Left cardiac atrium (tissue), 4 donors: ENCODE measurements at places on chromosomes 12 and 14.

GRCh38 chr12:53563452-53564028 is 56.3 kb upstream of the NPFF start:
- no peak for DNase-seq

- peak; percentile 14 for DNase-seq
These were observed 157.5 kb downstream of the TMTC3 start for GRCh38 chr12:88299567-88300101.

- no peak for DNase-seq
These were observed 19.7 kb upstream of the NR1H4 start for GRCh38 chr12:100453951-100454350.

DNA sequence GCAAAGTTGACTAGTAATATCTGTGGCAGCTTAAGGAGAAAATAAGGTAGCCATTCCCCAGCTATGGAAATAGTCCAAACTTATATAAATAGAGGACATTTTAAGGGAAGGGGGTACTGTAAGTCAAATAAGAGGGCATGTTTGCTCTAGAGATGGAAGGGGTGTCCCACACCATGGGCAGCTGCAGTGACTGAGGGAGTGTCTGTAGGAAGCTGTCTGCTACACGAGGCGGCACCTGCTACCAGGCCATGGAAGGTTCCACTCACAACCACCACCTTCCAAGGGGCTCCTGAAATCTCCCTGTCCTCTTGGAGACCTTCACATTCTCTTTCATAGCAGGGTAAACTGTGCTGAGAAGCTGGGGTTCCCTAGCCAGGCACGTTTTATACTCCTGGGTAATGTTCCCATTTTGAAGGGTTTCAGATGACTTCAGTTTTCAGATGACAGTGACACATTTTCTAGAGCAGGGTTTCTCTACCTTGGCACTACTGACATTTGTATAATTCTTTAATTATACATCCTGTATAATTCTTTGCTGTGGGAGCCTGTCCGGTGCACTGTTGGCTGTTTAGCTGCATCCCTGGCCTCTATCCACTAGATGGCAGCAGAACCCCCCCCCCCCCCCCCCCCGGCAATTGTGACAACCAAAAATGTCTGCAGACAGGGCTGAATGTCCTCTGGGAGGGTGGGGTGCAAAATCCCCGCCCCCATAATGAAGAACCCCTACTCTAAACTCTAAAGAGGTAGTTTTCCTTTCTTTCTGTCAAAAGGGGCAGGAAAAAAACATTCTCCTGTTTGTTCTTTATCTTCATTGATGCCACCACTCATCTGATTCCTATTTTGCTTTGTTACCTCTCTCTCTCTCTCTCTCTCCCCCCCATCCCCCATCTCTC is 11.6 kb upstream of the SMCO2 start:
- DNase-seq, result no peak

DNA sequence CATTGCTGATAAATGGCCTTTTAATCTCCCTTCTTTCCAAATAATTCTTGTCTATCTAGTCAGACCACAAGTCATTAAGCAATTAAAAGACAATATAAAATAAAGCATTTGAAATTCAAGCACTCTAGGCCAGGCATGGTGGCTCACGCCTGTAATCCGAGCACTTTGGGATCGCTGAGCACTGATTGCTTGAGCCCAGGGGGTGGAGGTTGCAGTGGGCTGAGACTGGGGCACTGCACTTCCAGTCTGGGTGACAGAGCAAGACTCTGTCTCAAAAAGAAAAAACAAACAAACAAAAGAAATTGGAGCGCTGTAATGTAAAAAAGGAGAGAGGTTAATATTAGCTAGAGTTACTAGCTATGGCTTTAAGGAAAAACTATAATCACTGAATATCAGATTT is 30.5 kb upstream of the CSRP2 start:
- no peak for DNase-seq

DNA sequence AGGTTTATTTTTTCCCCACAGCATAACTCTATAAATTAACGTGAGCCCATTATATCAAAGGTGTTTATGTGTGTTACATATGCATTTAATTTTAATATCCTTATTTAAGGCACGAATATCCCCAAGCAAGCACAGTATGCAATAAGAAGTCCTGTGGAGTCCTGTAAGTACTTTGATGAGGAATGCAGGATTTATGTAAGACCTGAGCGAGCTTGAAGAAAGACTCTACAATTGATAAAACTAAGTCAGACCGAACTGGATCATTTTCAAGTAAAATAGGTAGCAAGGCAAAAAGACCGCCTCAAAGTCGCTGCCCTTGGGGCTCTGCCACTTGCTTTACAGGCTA is 755 bp downstream of the SLC25A21 start:
- DNase-seq, result no peak

- DNase-seq, result no peak
These were observed 39.2 kb downstream of the ZFP36L1 start for GRCh38 chr14:68753690-68754089.

- no peak for DNase-seq
These were observed 211.3 kb downstream of the ESR2 start for GRCh38 chr14:64082837-64083236.

DNA sequence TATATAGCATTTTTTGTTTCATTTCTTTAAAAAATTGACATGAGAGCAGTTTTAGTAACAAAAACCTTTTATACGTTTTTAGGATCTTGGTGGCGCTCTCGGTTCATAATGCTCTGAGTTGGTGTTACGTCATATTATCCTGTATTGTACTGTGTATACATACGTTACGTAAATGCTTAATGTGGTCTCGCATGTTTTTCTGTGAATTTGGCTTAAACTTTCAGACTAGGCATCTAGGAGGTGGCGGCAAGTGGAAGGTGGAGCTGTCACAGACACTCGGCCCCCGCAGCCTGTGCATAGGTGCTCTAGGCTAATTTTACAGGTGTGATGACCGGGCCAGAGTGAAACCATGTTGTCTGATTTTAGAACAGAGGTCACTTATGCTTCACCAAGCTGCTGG is 60.0 kb downstream of the PPP2R5C start:
- DNase-seq, result no peak

GRCh38 chr14:54267172-54267571 is 129.6 kb upstream of the CDKN3 start:
- DNase-seq, result no peak

- DNase-seq, result no peak
These were observed 19.8 kb downstream of the ISM2 start for GRCh38 chr14:77478796-77479195.

GRCh38 chr12:100273782-100274181 is 6.8 kb downstream of the SCYL2 start:
- DNase-seq, result no peak

- DNase-seq, result no peak
These were observed 138.0 kb upstream of the IGF1 start for GRCh38 chr12:102618197-102618877.

DNA sequence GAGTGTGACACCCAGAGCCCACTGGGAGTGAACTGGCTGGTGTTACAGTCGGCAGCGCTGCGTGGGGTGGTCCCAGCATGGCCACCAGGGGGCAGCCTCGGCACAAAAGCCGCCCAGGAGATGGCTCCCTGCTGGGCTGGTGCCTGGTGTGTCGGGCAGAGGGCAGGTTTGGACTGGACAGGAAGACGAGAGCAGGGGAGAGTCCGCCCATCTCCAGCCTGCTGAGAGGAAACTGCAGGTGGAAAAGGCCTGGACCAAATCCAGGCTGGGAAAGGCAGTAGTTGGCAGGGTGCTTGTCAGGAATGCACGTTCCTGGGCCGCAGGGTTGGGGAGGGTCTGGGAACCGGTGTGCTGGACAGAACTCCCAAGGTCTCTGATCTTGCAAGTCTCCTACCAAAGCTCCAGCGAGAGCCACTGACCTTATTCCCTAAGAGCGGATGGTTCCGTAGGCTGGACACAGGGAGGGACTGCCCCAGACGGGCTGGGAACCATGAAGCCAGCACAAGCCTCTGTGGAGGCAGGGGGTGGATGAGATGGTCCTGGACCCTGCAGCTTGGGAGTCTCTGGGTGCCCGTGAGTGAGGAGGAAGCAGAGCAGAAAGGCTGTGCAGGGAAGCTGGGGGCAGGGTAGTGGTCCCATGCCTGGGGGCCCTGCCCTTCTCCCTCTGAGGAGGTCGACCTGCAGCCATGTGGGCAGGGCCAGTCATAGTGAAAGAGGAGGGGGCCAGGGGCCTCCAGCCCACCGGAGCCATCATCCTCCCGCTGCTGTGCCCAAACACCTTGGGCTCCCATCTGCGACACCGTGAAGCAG is 1.8 kb downstream of the AHNAK2 start:
- DNase-seq, result peak; percentile 88

DNA sequence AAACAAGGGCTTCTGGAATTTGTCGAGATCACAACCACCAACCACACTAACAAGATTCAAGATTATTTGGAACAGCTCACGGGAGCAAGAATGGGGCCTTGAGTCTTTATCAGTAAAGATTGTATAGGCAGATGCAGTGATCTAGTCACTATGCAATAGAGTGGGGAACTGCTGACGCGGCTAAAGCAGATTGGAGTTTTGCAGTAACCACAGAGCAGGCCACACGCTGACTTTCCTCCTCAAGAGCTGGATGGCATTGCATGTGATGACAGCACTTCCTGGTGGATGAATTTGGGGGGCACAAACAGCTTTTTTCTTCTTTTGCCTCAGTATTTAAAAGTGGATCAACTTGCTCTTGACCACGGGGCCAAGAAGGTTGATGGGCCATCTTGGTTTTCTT is 46.0 kb downstream of the KCNK13 start:
- DNase-seq, result no peak

- no peak for DNase-seq
These were observed 96.1 kb upstream of the IFNG-AS1 start for GRCh38 chr12:67893022-67893580.

DNA sequence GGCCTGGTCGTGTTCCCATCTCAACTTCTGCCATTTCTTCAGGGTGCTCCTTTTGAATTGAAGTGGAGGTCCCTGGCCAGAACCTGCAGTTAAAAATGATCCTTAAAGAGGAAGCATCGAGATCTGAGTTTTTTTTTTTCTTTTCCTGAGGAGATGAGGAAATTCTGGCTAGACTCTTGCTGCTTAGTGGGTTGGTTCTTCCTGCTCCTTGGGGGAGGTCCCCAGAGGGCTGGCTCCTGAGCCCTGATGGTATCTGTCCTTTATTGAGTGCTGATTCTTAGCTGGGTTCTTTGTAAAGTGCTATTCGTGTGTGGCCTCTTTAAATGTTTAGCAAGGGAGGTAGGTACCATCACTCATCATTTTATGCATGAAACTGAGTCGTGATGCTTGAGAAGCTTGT is 11.7 kb downstream of the PELI2 start:
- peak; percentile 48 for DNase-seq

- no peak for DNase-seq
These were observed 202.8 kb downstream of the TTC7B start for GRCh38 chr14:90613453-90613852.

DNA sequence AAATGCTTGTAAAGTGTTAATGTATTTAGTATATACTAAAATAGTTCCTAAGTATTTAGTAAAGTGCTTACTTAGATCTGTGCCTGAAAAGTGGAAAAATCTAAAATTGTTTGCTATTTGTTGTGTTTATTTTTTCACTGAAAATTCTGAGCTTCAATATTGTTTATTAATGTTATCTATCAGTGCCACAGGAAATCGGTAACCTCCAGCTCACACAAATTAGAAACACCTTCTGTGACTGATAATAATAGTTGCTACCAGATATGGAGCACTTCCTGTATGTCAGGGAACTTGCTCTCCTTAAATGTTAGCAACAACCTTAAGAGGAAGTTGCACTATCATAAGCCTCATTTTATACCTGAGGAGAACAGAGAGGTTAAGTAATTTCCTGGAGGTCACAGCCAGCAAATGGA is 723 bp upstream of the LRP10 start:
- no peak for DNase-seq

DNA sequence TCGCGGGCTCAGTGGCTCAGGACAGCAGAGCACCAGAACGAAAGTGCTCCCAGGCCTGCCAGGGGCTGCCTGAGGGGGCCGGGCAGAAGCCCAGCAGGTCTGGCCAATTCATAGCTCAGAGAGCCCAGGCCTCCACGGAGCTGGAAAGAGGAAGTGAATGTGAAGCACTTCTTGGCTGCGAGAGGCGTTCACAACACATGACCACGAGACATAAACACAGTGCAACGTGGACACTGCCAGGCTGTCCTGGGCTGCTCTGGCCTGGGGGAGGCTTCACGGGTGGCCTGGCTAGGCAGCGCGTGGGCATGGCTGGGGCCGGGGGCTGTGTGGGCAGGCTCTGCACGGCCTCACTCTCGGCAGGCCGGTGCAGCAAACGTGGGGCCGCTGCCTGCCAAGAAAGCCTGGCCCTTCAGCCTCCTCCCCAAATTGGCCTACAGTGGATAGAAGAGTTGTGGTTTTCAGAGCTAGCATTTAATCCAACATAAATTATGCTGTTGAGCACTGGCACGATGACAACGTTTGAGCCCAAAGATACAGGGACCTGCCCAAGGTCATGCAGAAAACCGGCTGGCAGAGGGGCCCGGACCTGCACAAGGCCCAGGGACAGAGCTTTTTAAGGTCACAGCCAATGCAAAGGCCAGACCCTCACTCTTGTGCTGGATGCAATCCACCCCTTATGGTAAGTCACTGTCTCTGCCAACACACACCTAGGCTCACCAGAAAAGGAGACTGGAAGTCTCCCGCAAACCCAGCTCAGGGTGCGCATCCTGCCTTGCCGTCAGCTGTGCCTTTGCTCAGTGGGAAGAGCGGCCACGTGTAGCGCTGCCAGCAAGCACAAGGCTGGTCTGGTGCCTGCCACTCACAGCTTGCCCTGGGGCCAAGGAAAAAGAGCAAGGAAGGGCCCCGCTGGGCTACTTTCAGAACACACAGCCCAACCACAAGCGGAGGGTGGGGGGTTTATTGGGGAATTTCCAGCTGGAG is 8.6 kb downstream of the SLC25A29 start:
- peak; percentile 82 for DNase-seq

GRCh38 chr12:16611146-16611545 is 5.2 kb upstream of the LMO3 start:
- DNase-seq, result no peak

- peak; percentile 81 for DNase-seq
These were observed 156.5 kb downstream of the PRKCH start for GRCh38 chr14:61477712-61478462.

DNA sequence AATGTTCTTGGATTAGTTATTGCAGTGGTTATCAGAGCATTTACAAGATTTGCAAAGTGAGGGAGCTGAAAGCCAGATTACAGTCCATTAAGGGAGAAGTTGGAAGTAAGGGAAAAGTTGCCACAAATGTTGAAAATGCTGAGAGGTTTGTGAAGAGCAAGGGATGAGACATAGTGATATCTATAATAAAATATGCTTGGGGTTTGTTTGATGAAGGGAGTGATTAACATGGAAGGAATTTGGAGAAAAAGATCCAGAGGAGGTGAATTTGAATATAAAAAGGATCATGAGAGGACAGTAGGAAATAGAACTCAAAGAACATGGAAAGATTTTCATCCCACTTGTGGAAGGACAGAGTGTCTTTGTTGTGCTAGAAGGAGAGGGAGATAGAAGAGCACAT is 19.3 kb upstream of the CCER1 start:
- DNase-seq, result no peak
